Activated CD8-positive, alpha-beta memory T cell treated with anti-CD3 and anti-CD28 coated beads, Interleukin-2, amount 50 U/mL, for 48 hours (primary cell): ENCODE measurements at places on chromosomes 12 and 14.

DNA sequence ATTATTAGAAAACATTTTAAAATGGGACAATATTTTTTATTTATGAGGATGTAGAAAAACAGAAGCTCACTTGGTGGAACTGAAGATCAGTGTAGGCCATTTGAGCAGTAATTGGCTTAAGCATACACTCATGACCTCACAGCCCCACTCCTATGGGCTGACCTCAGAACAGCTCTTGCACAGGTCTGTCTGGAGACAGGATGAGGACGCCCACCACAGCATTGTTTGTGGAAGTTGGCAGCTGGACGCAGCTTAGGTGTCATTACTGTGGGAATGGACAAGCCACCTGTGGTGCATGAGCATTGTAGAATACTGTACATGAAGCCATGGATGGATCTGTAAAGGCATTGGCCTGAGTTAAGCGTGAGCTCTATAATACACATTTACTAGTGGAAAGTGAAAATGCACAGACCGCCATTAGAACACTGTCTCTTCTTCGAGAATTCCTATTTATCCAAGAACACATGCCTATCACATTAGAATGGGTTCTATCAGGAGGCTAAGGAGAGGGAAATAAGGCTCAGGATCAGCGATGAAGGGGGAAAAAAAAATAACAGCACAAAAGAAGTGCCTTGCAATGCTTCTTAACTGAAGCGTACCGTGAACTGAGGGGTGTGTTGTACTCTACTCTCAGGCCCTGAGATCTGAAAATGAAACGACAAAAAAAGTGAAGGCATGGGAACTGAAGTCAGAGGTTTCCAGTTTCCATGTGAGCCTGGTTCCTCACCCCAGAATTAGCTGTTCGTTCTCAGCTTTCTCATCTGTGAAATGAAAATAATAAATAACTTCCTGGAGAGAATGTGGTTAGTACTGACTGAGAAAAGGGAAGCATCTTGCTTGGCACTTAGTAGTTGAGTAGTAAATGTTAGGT, 33.6 kb downstream of the KCNA1 start:
- DNase-seq: no peak

DNA sequence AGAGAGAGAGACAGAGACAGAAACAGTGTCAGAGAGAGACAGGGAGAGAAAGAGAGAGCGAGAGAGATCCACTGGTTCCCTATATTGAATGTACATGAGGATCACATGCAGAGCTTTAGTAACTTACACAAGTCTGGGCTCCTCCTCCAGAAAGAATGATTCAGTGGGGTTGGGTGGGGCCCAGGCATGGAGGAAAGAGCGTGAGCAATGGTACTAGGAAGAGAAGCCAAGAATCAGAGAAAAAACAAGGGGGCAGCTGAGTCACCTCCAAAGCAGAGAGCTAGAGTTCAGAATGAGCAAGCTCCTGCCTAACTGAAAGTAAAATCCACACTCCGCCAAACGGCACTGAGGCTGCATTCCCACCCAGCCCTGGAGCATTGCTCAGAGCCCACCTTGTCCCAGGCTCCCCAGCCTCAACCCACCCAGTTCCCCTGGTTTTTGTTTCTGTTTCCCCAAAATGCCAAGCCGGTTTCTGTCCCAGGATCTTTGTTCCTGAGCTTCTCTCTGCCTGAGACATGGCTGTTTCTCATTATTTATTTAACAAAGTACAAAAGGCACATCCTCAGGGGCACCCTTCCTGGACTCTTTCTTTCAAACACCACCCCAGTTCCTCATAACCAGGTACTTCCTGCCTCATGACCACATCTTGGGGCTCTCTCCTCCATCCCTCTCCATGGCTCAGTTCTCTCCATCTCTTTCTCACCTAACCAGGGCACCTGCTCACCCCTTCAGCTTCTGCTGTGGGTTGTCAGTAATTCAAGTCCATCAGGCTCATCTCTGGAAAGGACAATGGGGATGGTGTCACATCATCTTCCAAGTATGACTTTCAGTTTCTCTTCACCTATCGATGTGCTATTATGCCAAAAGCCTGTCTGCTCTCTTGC, 670.3 kb upstream of the TBX3 start:
- DNase-seq: no peak

GRCh38 chr14:99120526-99121318, 151.3 kb downstream of the BCL11B start:
- DNase-seq: peak; percentile 23

GRCh38 chr12:3225796-3226180, 148.6 kb downstream of the TSPAN9 start:
- DNase-seq: no peak

DNA sequence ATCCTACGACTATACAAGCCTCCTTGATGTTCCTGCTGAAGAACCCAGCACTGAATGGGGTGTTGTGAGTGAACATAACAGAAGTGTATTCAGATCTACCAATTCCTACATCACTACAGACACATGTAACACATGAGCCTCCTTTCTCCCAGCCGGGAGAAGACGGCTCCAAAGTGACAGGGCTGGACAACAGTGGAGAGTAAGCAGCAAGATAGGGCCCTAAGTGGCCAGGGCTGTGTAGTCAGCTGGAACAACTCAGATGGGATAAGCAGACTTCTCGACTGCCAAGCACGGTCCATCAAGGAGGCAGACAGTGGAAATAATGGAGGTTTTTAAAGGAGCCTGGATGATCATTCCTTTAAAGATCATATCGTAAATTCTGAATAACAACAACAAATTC, 73.5 kb downstream of the TTC7B start:
- no peak for DNase-seq

DNA sequence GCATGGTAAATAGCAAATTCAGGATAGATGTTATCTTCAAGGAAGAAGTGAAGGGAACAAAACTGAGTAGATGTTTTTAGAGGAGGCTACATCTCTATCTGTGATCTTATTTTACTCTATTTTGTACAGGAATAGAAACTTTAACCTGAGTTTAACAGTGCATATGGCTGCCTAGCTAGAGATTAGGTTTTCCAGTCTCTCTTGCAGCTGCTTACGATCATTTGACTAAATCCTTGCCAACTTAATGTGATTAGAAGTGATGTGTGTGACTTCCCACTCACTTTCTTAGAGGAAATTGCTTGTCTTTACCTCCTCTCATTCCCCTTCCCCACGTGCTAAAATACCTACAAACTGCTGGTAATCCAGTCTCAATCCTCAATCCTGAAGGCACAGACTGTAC, 26.5 kb upstream of the SLC15A5 start:
- no peak for DNase-seq

DNA sequence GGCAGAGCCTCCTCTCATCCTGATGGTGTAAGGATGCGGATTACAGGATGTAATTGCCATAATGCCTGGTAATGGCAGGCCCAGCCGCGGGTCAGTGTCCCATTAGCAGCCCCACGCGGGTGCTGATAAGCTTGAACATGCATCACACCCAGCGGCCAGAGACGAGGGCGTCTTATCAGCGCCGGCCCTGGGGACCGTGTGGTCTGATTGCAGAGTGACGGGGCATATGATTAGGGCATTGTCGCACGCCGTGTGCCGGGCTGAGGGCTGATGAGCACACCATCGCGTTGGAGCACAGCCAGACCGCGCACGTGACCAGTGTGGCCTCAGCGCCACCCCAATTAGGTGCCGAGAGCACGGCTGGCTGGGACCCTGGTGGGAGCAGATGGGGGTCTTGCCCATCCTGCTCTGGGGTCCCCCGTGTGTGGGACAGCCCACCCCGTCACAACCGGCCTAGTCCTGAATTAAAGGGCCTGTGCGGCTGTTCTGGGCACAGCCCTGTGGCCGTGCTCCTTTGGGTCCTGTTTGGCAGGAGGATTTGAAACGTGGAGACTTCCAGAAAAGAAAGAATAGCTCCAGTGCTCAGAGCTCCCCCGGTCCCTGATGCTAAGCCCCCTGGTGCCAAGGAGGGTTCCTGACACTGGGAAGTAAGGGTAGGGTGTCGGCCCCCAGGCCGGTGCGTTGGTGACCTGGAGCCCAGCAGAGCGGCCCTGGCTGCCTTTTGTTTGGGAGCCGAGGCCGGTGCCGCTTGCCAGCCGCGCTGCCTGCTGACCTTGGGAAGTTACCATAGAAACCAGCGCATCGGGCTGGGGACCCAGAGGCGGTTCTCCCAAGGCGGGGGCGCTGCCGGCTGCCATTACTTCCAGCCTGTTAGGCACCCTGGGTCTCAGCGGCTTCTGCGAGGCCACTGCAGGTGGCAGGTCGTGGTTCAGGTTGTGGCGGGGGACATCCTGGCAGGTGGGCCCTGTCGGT, 20.7 kb downstream of the KIF26A start:
- DNase-seq: no peak

GRCh38 chr12:84842406-84843013, 70.1 kb downstream of the SLC6A15 start:
- no peak for DNase-seq

DNA sequence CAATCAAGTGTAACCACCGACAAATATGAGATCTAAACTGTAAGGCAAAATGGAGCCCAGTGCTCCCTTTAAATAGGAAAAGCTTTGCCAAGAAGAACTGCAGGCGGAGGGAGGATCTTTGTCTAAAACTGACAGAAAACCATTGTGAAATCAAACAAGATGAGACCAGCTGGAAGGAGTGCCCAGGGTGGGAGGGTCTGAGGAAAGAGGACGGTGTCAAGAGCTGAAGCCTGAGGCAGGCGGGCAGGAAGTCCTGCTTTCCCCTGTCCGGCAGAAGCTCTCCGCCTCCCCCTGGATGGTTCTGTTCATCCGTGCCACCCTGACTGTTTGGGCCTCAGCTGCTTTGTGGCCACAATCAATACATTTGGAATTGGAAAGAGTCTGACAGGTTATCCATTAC, 37.5 kb downstream of the CDC42BPB start:
- DNase-seq: no peak

DNA sequence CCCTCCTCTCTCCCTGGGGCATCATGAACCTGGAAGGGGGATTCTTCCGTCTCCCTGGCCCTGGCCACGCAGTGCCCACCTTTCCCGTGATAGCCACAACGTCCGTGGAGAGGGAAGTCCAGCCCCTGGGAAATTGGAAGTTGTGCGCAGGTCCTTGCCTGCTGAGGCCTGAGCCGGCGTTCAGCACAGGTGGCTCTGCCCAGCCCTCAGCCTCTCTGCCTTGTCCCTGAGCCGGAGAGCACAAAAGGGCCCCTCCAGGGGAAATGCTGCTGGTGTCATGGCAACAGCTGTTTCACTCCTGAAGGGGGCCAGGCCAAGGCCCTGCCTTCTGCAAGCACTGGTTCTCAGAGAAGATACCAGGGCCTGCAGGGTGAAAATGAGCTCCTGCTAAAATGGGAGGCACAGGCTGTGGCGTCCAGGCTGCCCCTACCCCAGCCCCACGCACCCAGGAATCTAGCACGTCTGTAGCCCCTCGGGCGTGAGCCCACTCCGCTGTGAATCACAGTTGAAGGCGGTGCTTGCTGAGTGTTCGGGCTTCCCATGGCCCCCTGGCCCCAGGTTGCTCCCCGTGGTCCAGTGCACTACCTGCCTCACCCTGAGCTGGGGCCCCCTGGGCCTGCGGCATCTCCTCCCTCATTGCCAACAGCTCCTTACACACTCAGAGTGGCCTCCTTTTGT, 149.4 kb downstream of the ADGRD1 start:
- peak; percentile 39 for DNase-seq

DNA sequence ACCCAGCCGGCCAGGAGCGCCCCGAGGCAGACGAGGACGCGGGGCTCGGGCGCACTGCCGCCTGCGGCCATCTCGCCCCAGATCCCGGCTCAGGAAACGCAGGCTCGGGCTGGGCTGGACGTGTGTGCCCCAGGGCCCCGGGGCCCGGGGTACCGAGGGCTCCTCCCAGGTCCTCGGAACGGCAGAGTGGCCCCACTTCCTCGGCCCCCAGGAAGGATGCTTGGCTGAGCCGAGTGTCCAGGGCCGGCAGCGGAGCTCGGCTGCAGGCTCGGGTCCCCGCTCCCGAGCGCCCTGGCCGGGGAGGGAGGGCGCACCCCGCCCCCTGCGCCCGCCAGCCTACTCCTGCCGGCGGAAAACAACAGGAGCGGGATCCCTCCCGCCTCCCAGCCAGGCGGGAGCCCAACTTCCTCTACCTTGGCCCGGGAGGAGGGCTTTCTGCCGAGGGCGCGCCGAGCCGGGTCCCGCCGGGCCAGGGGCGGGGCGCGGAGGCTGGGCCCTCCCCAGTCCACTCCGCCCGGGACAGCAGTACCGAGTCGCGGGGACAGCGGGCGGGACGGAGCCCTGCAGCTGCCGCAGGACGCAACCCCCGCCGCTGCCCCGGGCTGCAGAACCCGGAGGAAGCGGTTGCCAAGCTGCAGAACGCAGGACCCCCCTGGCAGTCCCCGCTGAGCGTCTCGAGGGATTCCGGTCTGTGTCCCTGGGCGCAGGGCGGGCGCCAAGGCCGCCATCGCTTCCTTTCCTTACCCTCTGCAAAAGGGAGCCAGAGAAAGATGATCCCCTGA, at the start of gene VSIG10:
TSS of gene VSIG10 (minus strand) at position 411 of the 782 bp plus-strand sequence. CDS start at position 71, 340 bp downstream.
- DNase-seq: peak; percentile 63
